ENCODE measurements at places on chromosomes 3 and 15.

- DNase-seq, result no peak
Observed at GRCh38 chr15:56168394-56168793, 75.3 kb downstream of the RFX7 start.

DNA sequence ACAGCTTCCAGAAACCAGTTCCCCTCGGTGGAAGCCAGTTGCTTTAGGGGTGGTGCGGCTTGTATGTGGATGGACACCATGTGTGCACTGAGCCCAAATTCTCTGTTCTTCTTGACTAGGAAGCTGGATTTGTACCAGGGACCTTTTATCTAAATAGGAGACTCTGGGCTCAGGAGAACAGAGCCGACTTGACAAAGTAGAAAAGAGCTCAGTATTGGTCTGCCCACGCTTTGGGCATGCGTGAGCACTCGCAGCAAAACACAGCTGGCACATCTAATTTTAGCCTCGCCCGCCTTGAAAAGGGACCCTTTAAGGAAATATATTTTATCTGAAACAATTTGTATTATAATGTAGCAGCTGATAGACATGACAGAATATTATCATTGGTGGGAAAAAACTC is 1.1 kb upstream of the RBMS3 start:
- peak; percentile 56 for DNase-seq

DNA sequence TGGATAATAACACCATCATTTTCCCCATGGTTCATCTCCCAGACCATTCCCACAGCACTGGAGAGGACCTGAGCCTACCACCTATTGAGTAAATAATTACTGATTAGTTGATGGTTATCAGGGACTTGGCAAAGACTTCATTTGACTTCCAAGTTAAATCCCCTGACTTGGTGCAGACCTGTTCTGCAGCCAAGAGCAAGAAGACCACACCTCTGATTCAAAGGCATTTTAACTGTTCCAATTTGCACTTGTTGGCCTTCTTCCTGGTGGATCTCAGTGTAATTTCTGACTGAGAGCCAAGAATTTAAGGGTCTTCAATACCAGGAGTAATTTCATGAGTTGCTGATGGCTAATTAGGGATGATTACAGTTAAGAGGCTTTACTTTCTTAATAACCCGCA is 24.0 kb downstream of the THSD4 start:
- DNase-seq, result no peak

- no peak for DNase-seq
Observed at GRCh38 chr3:138180375-138181029, 5.8 kb upstream of the DBR1 start.

- no peak for DNase-seq
Observed at GRCh38 chr3:31572236-31573004, 39.7 kb downstream of the STT3B start.

GRCh38 chr3:101936419-101937356 is 87.4 kb downstream of the NFKBIZ start:
- DNase-seq, result no peak

DNA sequence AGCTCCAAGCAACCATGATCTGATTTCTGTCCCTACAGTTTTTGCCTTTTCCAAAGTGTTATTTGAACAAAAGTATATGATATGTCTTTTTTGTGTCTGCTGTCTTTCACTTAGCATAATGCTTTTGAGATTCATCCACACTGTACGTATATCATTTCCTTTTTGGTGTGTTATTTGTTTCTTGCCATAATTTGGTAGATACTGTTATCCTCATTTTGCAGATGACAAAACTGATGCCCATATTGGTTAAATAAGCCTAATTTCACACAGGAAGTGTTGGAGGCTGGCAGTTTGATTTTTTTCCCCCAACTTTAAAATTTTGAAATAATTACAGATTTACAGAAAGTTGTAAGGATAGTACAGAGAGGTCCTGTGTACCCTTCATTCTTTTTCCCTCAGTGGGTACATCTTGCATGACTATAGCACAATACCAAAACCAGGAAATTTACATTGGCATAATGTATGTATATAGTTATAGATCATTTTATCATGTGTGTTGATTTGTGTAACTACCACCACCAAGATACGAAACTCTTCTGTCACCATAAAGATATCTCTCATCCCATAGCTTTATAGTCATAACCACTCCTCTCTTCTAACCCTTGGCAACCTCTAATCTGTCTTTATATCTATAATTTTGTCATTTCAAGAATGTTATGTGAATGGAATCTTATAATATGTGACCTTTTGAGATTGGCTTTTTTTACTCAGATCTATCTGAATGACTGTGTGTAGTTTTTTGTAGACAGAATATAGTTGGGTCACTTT is 55.6 kb downstream of the RASA2 start:
- DNase-seq, result no peak

All from left cardiac atrium (tissue), 4 donors.